ENCODE measurements at places on chromosomes 1 and 21.

- DNase-seq: no peak
Measured at GRCh38 chr1:20342294-20343148, 51.8 kb downstream of the VWA5B1 start.

- no peak for DNase-seq
Measured at GRCh38 chr1:198443365-198444233, 96.9 kb downstream of the ATP6V1G3 start.

GRCh38 chr1:79896140-79896539, 889.6 kb upstream of the ADGRL4 start:
- no peak for DNase-seq

DNA sequence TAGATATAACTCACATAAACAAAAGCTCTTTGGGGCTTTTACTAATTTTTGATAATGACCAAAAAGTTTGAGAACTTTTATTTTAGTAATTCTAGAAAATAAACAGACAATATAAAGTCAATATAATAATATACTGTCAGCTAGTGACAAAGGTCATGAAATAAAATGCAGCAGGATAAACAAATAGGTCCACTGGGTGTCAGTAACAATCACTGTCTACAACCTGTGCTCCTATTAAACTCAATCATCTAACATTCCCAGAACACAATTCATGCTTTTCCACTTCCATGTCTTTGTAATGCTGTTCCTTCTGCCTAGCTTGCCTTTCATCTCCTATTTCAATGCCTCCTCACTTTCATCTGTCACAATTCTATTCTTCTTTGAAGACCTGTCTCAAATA, 186.1 kb downstream of the GIPC2 start:
- no peak for DNase-seq

- DNase-seq: no peak
Measured at GRCh38 chr1:37257646-37258045, 216.7 kb upstream of the ZC3H12A start.

DNA sequence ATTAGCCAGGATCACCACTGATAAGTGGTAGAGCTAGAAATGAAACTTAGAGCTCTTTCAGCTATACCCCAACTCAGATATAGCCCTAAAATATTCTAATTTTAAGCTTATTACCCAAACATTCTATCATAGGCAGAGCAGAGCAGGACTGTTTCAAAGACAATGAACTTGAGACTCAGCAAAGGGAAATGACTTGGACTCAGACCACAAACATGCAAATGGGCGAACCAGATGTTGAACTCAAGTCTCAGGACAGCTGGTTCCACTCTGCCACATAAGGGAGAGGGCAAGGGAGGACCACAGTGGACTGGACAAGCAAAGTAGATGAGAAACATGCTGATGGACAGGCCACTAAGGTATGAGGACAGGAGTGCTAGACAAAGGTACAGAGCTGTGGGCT, 315.3 kb downstream of the OMA1 start:
- DNase-seq: no peak

GRCh38 chr1:27594564-27595510, 9.1 kb downstream of the AHDC1 start:
- no peak for DNase-seq

- no peak for DNase-seq
Measured at GRCh38 chr1:30129001-30129408, 594.4 kb downstream of the MATN1 start.

DNA sequence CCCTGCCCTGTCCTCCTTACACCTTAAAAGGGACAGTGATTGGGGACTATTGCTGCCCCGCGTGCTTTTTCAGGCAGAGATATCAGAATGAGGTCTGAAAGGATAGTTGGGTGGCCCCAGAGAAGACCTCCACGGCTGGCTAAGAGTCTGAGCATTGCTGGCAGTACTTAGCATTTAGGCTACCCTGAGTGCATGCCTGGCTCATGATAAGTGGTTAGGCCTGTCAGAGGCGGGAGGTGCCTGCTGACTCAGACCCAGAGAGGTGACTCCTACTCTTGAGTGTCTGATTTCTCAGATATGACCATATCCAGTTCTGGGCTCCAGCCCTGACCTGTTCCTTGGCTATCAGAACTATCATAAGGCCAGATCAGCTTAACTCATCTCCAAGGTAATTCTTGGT, 213.7 kb downstream of the PBX1 start:
- no peak for DNase-seq

DNA sequence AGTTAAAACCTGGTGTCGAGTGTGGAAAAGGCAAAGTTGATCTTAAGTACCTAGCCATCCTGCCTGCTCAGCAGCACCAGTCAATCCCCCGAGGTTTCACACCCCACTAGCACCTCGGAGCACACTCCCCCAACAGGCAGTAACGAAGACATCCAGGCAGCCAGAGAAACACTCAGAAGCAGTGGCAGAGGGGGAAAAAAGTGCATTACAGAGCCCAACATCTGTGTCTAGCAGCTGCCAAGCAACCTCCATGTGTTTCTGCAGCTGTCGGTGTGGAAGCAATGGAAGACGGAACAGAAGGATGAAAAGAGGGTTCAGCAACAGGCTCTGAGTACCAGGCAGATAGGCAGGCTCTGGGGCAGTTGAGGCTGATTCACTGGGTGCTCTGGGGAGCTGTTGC, 73.4 kb upstream of the PROX1 start:
- DNase-seq: no peak

- DNase-seq: no peak
Measured at GRCh38 chr1:14787604-14788003, 189.1 kb downstream of the KAZN start.

GRCh38 chr1:87202451-87202850, 126.2 kb upstream of the LMO4 start:
- no peak for DNase-seq

DNA sequence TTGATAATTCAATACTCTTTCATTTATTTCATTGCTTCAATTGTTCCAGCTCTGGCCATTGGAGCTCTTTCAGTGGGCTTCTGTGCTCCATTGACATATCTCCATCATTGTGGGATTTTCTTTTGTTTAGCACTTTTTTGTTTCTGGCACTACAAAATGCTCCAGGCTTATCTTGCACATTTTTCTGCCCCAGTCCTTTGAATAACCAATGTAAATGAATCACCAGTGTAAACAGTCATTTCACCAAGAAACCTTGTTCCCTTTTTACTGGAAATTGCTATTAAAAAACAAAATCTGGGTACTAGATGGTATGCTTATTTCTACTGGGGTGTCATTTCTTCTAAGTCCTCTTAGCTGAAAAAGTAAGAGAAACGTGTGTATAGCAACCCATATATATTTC, 173.0 kb upstream of the LYPLAL1 start:
- DNase-seq: no peak

GRCh38 chr1:90876101-90876500, 145.7 kb downstream of the ZNF644 start:
- no peak for DNase-seq

GRCh38 chr1:36157115-36157903, 1.3 kb downstream of the MAP7D1 start:
- no peak for DNase-seq

GRCh38 chr1:34126486-34126885, 38.5 kb downstream of the CSMD2 start:
- DNase-seq: no peak

GRCh38 chr1:227759341-227760300, 24.4 kb downstream of the SNAP47 start:
- DNase-seq: no peak

GRCh38 chr1:24699628-24700027, 45.6 kb upstream of the CLIC4 start:
- DNase-seq: no peak

DNA sequence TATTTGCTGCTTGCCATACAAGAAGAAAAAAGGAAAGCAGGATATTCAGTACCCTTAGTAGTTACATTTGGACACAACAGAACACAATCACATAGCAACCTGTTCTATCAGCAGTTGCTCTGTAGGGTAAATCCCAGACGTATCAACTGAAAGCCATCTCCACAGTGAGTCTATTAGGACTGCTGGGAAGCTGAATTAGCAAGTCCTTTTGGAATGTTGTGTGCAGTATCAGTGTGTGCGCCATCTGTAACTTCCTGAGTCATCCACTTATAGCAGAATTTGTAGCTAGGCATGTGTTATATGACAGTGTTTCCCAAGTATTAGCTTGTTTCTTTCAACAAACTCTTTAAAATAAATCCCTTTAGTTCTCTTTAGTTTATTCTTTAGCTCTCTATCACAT, 21.3 kb downstream of the CCDC30 start:
- DNase-seq: no peak
